ENCODE measurements at places on chromosomes 5 and 9.
A peak's percentile ranks its signal among the peaks of the same experiment; 100 is the strongest.

DNA sequence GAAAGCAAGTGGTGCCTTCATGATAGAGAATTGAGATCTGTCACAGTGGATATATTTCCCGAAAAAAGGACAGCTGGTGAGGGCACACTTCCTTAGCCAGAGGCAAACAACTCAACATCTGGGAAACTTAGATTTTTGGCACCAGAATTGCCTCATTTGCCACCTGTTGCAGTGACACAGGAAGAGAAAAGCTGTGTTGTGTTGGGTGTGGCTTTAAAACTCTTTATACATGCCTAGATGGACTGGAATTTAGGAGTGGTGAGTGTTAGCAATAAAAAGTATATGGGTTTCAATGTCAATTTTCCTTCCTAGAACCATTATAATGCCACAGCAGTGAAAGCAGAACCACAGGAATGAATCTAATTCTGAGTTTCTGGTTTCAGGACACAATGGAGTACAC is 62.6 kb upstream of the CEMIP2 start:
- no peak for DNase-seq

DNA sequence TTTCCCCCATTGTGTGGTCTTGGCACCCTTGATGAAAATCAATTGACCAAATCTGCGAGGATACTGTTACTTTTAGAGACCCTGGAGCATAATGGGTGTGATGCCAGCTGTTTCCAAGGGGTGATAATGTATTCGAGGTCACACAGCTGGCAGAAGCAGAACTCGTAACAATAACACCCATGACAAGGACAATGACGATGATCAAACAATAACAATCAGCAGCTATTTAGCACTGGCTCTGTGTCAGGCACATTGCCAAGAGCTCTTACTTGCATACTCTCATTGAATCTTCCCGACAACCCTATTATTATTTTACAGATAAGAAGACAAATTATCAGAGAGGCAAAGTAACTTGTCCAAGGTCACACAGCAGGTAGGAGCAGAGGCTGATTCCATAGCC is 223.7 kb upstream of the MSX2 start:
- DNase-seq, result no peak

DNA sequence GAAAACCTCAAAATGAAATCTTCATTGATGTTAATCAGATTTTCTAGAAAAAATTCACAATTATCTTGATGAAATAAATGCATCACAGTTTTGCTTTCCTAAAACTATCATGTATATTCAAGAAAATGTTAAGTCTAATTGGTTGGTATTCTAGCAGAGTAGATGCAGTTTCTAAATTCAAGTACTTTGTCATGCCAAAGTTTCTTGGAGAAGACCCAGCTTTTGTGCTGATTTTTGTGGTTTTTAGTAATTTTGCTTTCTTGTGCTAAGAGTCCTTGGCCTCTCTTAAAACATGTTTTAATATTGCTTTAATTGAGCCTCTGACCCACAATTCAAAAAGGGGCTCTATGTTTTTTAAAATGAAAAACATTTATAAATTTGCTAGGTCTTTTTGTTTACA is 924.8 kb upstream of the PTPRD start:
- no peak for DNase-seq

GRCh38 chr9:85534340-85534739 is 207.4 kb downstream of the AGTPBP1 start:
- no peak for DNase-seq

DNA sequence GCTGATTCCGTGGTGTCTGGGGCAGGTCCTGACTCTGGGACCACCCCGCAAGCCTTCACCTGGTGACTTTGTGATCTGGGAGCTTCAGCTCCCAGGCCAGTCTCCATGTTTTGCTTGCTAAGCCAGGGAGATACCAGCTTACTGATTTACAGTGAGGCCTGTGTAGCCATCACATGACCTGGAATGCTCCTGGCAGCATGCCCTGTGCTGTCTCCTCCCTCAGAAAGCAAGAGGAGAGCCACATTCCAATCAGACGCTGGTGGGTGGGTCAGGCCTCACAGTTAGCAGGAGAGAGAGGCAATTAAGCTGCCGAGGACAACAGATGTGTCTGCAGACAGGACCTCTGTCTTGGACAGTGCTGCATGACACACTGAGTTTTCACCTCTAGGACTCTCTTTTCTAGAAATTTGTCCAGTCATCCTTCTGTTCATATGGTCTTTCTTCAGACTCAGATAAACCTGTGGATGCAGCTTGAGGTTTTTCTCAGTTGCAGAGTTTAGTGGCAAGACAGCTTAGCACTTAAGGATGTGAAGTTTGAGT is 24.4 kb upstream of the GRPEL2 start:
- DNase-seq, result peak; percentile 71

DNA sequence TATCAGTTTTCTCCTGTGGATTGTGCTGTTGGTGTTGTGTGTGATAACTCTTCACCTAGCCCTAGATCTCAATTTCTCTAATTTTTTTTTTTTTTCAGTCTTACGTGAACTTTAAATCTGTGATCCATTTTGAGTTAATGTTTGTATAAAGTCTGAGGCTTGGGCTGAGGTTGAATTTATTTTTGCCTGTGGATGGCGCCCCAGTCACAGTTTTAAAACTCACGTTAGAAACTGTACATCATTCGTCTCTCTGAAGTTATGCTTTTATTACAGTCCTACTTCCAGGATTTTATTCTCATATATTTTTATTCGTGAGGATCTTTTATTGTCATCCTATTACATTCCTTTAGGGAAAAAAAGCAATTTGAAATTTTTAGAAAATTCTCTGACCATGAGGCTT is 103.1 kb downstream of the EHMT1 start:
- no peak for DNase-seq

DNA sequence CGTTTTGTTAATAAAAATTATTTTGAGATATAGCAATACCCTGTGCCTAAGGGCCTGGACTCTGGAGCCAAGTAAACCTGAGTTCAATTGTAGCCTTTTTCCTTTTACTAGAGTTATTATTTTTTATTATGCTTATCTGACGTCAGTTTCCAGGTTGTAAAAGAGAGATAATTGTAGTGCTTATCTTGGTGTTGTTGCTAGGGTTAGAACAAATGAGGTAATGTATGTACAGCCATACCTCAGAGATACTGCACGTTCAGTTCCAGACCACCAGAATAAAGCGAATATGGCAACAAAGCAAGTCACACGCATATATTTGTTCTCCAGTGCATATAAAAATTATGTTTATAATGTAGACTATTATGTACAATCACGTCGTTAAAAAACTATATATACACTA is 215.0 kb downstream of the VPS13A start:
- no peak for DNase-seq
